ENCODE measurements at places on chromosomes 13 and 19.

- no peak for DNase-seq
Observed at GRCh38 chr13:49569993-49570689, 15.2 kb downstream of the RCBTB1 start.

GRCh38 chr13:84705982-84706710 lies 823.9 kb upstream of the SLITRK1 start:
- DNase-seq = no peak

DNA sequence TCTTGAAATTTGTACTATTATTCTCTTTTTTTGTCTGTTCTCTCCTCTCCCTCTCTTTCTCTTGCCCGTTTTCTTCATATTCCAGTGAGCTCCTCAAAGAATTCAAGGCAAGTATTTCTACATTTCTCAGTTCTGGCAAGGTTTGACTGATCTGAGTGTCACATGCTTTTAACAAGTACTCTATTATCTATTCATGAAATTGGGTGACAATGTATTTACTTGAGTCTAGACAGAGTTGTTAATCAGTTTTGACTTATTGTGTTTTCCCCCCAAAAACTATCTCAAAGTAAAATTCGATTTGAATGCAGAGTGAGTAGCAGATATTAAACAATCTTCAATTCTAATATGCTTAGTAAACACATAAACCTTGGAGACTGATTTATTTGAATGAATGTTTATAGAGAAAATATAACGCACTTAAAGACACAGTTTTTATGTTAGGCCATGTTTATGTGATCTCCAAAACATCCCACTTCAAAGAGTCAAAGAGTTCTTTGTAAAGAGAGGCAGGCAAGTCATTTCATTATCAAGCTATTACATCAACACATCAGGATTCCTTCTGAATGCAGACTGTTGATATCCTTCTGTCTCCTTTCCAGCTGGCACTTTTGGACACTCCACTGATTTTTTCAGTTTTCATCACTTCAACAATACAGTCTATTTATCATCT lies 166.6 kb downstream of the SLITRK6 start:
- DNase-seq = no peak

- no peak for DNase-seq
Observed at GRCh38 chr19:29837448-29837981, 25.7 kb downstream of the CCNE1 start.

DNA sequence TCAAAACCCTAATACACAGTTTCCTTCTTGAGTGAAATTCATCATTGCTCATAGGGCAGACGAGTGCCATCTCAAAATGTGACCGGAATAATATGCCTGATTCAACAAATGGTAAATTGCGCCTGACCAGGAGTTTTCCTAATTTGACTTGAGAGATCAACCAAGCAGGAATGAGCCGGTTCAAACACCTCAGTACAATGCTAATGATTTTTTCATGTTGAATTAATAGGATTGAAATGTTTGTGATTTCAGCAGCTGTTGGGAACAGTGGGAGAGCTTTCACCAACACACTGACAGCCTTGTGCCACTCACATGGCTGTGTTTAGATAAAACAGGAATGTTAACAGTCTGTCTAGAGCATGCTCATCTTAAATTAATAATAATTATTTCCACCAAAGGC lies 484.8 kb downstream of the PCDH9 start:
- DNase-seq = no peak

Measured in nucleus accumbens (tissue), 56 donors.